ENCODE measurements at places on chromosomes 1 and 21.

- DNase-seq, result no peak
Measured at GRCh38 chr1:154735804-154736168, 127.8 kb upstream of the ADAR start.

DNA sequence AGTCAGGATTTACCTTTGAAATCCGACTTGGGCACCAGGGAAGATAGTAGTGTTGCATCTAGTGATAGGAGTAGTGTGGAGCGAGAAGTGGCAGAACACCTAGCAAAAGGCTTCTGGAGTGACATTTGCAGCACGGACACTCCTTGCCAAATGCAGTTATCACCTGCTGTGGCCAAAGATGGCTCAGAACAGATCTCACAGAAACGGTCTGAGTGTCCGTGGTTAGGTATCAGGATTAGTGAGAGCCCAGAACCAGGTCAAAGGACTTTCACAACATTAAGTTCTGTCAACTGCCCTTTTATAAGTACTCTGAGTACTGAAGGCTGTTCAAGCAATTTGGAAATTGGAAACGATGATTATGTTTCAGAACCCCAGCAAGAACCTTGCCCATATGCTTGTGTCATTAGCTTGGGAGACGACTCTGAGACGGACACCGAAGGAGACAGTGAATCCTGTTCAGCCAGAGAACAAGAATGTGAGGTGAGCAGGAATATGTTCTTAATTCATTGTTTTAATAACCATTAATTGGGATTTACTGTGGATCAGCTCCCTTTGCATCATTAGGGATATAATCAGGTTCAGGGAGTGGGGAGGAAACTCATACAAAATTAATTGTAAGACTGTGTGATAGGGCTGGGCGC, 28.3 kb downstream of the BACH1 start:
- no peak for DNase-seq

GRCh38 chr1:209808059-209808581, 2.2 kb upstream of the IRF6 start:
- no peak for DNase-seq

DNA sequence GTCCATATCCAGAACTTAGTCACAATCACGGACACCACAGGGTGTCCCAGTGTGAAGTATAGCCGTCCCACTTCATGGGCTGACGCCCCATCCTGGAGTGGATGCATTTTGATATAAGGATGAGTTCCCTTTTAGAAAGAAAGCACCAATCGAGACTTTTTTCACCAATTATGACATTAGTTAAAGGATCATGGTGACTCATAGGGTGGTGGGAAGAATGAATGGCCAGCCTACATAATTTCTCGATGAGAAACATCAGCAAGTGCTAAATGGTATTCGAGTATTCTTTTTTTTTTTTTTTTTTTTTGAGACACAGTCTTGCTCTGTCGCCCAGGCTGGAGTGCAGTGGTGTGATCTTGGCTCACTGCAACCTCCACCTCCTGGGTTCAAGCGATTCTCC, 38.5 kb upstream of the USP1 start:
- DNase-seq, result no peak

GRCh38 chr1:2136386-2137235, 58.0 kb downstream of the FAAP20 start:
- no peak for DNase-seq

- DNase-seq, result no peak
Measured at GRCh38 chr1:19921310-19921709, 2.1 kb downstream of the PLA2G2E start.

GRCh38 chr1:33875862-33876261, 12.0 kb downstream of the HMGB4 start:
- DNase-seq, result no peak

GRCh38 chr1:6212193-6212959, 6.5 kb downstream of the RNF207 start:
- DNase-seq, result no peak

- no peak for DNase-seq
Measured at GRCh38 chr1:110059133-110059863, 11.2 kb downstream of the ALX3 start.

GRCh38 chr1:230350208-230350921, 75.8 kb downstream of the PGBD5 start:
- DNase-seq, result no peak

DNA sequence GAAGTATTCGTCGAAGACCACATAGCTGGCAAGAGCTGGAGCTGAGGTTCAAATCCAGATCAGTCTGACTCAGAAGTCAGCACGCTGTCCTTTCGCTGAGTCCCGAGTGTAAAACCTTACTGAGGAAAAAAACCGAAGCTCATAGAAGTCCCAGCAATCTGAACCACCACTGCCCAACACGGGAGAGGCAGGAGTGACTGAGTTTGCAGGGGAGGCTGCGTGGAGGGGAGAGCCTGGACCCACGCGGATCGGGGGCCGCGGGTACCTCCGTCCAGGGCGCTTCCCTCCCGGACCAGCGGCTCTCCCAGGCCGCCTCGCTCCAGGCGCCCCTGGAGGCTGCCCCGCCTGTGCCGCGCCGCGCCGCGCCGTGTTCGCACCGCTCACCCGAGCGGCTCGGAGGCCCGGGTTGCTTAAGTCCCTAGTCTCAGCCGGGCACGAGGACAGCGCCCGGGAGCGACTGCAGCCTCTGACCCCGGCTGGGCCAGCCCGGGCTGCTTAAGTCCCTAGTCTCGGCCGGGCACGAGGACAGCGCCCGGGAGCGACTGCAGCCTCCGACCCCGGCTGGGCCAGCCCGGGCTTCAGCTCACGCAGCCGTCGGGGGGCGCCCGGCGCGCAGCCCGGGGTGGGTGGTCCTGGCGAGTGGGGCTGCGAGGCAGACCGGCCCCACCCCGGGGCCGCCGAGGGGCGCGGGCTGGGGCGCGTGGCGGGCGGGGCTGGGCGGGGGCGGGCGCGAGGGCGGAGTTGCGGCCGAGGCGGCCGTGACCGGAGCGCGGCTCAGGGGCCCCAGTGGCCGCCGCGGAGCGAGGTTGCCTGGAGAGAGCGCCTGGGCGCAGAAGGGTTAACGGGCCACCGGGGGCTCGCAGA, at the start of gene ADAMTSL4:
Gene ADAMTSL4 (plus strand): TSS at position 777 of the 864 bp plus-strand sequence. CDS start 2,881 bp downstream, outside the sequence.
- no peak for DNase-seq

DNA sequence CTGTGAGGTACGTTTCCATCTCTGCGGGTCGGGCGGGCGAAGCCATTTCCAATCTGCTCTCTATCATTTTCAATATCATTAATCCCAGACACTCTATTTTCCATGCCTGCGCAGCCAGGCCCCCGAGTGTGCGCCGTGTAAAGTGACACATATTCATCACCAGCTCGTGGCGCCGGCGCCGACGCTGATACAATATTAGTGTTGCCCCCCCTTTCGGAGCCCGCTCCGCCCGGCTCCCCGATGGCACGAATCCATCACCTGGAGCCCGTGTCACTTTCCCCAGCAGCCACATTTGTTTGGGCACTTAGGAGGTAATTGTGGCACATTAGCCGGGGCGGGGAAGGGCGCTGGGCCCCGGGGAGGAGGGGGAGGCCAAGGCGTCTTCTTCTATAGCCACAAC, 33.7 kb upstream of the DMBX1 start:
- no peak for DNase-seq

Measured in T-cell (primary cell).